ENCODE measurements at places on chromosomes 1 and 21.

DNA sequence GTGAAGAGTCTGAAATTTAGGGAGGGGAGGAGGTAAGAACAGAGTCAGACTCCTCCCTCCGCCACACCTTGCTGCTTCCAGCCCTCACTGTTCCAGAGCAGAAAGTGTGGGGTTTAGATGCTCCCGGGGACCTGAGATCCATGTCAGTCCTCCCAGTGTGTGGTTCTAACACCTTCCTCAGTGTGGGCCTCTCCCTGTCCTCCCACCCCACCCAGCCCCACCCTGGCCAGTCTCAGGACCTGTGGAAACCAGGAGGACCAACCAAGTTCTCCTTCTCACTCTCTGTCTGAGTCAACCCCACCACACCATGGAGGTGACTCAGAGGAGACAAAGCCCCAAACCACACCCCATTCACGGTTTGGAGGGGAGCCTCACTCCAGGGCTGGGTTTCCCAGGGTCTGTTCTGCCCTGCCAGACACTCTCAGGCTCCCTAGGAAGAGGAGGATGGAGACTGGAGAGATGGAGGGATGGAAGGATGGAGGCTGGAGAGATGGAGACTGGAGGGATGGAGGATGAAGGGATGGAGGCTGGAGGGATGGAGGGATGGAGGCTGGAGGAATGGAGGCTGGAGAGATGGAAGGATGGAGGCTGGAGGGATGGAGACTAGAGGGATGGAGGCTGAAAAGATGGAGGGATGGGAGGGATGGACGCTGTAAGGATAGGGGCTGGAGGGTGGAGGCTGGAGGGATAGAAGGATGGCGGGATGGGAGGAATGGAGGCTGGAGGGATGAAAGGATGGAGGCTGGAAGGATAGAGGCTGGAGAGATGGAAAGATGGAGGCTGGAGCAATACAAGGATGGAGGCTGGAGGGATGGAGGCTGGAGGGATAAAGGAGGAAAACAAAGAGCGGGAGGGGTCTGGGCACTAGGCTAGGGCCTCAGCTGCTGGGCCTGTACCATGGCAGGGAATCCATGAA, 100.9 kb upstream of the RUNX3 start:
- no peak for DNase-seq

- DNase-seq = no peak
Observed at GRCh38 chr21:37564924-37565529, 198.5 kb downstream of the DYRK1A start.

DNA sequence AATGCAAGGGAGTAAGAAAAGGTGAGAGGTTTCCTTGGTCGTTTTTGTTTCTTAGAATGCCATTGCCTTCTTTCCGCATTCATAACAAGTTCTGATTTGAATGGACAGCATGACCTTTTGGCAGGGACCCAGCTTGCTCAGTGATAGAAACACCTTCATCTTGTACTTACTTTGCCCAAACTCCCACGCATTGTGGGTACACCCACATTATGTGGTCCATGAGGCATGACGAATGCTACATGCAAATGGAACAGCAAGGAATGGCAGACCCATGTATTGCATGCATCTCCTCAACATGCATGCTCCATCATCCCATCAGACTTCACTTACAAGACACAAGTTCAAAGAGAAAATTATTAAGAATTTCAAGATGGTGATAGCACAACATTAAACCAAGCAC, 102.8 kb downstream of the CDC7 start:
- DNase-seq = no peak

DNA sequence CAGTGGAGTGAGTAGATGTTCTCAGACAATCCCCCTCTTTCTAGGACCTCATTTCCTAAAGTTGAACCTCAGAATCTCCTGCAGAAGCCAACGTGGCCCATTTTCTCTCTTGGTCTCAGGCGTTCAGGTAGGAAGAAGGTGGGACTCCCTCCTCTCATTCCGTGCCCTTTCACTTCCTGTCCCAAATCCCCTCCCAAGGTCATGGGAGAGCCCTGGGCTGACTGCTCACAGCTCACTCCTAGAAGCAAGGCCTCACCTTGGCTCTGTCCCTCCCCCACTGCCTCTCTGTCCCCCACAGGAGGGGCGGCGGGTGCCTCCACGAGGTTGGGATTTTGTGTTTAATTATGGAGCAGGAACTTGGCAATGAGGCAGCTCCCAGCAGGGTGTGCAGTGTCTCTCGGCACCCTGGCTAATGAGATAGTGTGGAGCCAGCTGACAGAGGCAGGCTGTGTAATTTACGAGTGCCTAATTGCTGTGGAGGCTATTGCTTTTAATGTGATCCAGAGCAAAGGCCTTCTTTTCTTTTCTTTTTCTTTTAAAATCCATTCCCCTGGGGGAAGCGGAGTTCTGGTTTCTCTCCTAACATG, 9.1 kb upstream of the CDK18 start:
- no peak for DNase-seq

- no peak for DNase-seq
Observed at GRCh38 chr21:45451091-45451740, 46.3 kb downstream of the COL18A1 start.

- DNase-seq = no peak
Observed at GRCh38 chr1:44327679-44328491, 27.2 kb downstream of the ERI3 start.

DNA sequence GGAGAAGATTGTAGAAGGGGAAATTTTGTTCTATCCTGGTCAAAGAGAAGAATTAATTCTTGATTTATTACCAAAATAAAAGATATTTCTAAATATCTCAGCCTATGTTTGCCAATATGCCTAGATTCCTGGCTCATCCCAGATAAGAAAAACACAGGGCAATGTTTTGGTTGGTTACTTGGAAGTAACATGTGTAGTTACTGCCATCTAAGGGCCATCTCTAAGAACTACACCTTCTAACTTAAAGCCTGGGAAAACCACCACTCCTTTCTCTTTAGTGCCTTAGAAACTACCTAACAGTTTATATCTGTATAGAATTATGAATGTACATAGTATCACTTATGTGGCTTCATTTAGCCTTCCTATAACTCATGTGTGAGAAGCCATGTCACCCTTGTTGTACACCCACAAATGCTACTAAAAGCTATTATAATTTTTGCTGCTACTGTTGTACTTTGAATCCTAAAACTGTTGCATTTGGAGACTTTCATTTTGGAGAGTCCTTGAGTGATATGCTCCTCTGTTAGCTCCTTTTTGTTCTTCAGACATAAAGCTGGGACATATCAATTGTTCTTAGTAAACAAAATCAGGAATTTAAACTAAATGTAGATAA, 4.5 kb downstream of the AIM2 start:
- peak; percentile 17 for DNase-seq

GRCh38 chr1:47931395-47931794, 65.8 kb downstream of the TRABD2B start:
- no peak for DNase-seq

Measured in right renal pelvis (tissue), 4 donors.